ENCODE measurements at places on chromosomes 1 and 21. TPM values are rescaled to one million over a fixed set of nuclear protein-coding genes. Genes with fewer than 3 reads are reported as not detected.

Gene KIF21B
- polyA plus RNA-seq, result 2.2 TPM

Gene CRNN
- not detected for polyA plus RNA-seq

Gene LRRC3
- polyA plus RNA-seq, result 5.4 TPM

Gene CELA2B
- polyA plus RNA-seq, result 0.44 TPM

Gene S100B
- polyA plus RNA-seq, result 16.6 TPM

Gene HFM1
- polyA plus RNA-seq, result 6.7 TPM

Gene PLA2G5
- polyA plus RNA-seq, result not detected

Gene KCNT2
- polyA plus RNA-seq, result 12.7 TPM

Gene SPRR4
- not detected for polyA plus RNA-seq

DNA sequence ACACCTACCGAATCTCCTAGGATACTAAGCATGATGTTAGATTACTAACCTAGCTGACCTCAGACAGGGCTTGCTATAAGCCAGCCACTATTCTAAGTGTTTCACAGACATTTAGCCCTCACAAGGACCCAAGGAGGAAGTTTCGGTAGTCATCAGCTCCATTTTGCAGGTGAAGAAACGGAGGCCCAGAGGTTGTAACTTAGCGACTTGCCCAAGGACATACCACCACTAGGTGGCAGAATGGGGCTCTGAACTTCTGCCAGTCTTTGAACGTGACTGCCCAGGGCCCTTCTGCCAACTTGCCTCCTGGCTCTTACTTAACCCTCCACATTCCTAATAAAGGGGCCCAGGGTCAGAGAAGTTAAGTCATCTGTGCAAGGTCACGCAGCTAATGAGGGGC lies 283.5 kb downstream of the C1orf94 start:
- DNase-seq, result no peak

DNA sequence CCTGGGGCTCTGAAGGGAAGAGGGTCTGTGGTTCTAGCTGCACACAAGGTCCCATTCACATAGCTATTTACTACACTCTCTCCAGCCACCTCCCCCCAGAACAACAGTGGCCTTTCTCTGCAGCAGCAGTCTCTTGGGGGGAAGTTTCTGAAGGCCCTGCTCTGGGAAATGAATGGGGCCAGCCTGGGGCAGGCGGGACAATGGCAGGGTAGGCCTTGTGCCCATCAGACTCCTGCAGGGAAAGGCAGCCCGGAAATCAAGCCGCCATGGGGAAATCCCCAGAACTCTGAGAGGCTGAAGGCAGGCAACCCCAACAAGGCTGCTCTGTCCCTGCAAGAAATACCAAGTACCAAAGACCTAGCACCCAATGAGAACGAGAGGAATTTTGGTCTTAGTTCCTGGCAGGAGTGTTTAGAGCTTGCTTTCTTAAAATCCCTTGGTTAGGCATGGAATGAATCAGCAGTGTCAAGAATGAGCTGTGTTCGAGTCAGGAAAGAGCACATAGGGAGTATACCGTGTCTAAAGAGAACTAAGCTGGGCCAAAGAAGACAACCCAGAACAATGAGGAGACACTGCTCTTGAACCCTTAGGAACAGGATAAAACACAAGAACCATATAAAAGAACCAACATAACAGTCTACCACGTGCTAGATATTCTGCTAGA lies 11.3 kb downstream of the ARHGEF11 start:
- DNase-seq, result no peak

GRCh38 chr1:151858030-151858746 lies 4.7 kb upstream of the THEM5 start:
- no peak for DNase-seq

DNA sequence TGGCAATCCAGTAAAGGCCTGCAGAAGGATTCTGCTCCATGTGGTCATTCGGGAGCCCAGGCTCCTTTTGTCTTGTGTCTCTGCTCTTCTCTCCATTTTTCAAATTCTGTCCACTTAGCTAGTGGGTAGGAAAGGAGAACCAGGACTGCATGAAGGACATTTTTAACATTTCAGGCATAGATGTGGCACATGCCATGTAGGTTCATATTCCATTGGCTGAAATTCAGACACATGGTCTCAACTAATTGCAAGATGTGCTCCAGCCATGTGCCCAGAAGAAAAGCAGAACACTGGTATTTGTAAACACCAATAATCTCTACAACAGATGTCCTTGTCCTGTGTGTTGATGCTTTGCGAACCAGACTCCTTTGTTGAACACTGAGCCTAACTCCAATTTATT lies 85.2 kb upstream of the WLS start:
- no peak for DNase-seq

GRCh38 chr1:193674292-193674944 lies 488.0 kb upstream of the B3GALT2 start:
- no peak for DNase-seq

- no peak for DNase-seq
Observed at GRCh38 chr21:16324630-16325029, 594.8 kb downstream of the USP25 start.

DNA sequence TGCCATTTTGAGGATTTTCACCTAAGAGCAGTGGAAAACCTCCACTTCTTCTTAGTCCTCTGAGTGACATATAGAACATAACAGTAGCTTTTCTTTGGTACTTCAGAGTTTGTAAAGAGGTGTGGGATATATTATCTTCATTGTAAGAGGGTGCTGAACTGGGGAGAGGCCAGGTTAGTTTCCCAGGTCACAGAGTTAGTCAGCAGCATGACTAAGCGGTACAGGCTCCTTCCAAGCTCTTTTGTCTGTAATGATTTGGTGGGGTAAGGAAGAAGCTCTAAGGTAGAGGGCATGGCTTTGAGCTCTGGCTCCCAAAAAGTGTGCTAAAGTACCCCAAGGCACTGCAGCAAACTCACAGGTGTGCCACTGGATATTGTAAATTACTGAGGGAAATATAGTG lies 325.0 kb upstream of the PLXNA2 start:
- DNase-seq, result no peak

DNA sequence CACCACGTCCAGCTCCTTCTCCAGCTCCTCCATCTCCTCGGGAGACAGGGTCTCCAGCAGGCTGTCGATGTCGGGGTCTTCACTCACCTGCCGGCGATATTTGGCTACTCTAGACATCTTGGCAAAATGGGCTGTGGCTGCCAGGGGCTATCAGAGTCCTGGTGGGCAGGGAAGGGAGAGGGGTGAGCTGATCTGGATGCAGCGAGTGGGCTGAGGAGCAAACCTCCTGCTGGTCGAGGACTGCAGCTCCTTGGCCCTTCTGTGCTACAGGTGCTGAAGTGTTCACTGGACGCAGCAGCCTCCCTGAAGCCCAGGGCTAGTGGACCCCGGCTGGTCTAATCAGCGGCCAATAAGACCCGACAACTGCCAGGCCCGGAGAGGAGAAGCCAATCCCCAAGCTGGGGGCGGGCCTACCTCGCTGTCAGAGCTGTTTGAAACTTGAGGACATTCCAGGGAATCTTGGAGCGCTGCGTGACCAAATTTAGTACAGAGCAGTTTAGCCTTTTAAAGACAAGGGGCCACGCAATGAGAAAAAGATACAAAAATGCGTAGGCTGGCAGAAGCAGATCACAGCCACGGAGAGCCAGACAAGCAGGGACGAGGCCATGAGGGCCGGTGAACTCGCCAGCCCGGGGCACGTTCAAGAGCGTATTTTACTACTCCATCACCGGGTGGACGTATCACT lies at the start of gene LMOD1:
Gene LMOD1 (minus strand): TSS at position 325 of the 685 bp plus-strand sequence. CDS start 208 bp downstream, at position 117.
- DNase-seq, result peak; percentile 88

DNA sequence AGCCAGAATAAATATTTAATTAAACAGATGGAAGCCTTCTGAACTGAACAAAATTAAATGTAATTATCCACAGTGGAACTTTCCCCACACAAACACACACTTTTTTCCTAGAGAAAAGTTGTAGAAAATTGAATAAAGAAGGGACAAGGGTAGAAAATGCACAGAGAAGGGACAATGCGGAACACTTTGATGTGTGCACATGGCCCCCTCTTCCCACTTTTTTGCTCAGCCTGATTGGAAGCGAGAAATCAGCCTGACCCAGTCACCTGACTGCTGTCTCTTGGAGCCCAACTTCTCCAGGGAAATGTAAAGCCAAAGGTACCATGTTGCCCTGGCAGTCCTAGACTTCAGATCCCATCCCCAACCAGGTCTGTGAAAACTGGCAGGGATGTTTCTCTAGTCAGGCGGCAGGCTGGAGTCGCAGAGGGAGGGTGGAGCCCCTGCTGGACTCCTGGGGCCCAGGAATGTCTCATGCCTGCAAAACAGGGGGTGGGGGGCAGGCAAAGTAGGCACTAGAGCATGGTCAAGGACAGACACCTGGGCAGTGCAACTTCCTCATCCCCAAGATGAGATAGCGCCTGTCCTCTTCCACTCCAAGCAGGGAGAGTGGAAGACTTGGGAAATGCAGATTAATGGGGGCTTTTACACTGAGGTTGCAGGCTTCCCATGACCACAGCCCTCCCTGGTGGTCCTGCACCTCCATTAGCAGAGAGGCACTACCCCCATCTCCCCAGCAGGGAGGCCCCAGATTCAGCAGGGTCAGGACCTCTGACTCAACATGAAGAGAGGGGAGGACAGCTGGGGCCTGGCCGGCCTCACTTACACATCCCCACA lies 2.8 kb downstream of the CERS2 start:
- DNase-seq, result no peak

GRCh38 chr1:228902781-228903433 lies 167.6 kb downstream of the RHOU start:
- DNase-seq, result no peak

DNA sequence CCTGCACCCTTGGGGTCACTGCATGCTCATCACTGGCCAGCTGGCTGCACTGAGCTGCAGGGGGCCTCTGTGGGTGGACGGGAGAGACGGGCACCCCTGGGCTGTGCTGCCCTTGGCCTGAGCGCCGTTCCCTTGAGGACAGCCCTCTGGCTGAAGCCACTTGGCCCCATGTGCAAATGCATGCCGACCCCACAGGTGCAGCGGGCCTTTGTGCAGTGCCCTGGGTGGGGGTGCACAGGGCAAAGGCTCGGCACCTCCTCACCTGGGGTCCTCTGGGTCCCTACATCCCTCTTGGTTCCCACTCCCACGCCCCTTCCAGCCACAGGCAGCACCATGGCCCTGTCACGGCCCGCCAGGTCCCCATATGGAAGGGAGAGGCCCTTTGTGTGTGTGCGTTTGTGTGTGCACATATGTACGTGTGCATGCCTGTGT lies 41.3 kb downstream of the COQ8A start:
- no peak for DNase-seq

- DNase-seq, result no peak
Observed at GRCh38 chr1:46490656-46491442, 1.2 kb downstream of the DMBX1 start.

DNA sequence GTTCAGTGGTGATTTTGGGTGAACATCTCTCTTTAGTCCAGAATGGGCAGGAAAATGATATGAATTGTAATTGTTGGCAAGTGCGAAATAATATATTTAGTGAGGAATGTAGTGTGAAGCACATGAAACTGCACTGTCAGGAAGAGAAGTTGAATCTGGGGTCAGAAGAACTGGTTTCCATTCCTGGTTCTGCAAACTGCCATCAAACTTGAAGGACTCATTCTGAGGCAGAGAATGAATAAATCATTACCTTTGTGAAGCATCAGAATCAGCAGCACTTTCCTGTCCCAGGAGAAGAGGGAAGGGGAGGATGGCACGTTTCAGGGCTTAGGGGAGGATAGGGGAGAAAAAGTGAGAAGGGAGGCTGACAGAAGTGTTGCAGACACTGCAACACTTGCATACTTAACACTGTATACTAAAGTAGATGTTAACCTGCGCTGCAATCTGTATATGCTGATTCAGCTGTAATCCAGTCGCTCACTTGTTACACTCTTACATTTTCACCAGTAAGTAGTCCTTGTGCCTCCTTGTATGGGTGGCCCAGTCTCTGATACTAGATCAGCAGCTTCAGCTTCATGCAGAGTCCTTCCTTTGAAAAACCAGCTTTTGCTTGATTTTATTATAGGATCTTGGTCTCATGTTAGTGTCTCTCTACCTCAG lies 10.5 kb upstream of the RPTN start:
- no peak for DNase-seq

GRCh38 chr1:223179786-223180185 lies 36.7 kb upstream of the TLR5 start:
- DNase-seq, result no peak

DNA sequence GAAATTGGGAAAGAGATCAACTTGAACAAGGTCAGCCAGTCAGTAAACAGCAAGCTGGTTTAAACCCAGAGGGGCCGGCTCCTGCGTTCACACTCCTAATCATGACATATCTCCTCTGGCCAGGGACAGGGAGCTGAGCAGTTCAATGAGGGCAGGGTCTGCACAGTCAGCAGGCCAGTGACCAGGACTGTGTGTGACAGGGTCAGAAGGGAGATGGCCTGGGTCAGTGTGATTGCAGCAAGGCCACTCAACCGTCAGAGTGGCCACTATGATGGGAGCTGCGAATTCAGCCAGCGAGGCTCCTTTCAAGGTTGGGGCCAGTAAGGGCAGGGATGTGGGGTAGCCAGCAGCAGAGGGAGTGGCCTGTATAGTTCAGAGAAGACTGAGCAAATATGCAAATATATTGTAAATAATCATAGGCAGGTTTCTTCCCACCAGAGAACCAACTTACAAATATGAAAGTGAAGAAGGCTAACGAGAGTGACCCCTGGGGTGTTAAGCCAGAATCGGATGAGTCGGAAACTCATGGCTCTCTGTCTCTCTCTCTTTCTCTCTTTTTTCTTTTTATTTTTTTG lies 20.0 kb downstream of the NOL9 start:
- no peak for DNase-seq

DNA sequence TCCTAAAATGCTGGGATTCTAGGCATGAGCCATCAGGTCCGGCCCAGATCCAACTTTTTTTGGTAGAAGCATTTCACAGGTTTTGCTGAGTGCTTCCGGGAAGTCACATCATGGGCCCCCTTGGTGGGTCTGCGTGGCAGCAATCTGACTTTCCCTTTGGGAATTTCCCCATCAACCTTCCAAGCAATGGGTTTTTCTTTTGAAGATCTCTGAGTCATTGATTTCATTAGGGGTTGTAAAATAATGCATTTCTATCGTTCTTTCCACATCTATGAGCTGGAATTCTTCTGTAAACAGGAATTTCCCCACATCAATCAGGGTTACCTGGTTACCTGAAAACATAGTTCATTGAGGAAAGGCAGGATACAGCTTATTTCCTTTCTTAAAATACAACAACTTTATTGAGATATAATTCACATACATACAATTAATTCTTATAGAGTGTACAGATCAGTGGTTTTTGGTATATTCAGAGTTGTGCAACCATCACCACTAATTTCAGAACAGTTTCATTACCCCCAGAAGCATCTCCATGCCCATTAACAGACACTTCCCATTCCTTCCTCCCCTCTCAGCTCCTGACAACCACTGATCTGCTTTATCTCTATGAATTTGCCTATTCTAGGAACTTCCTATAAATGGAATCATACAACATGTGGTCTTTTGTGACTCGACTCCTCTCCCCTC lies 9.9 kb upstream of the ZBTB17 start:
- DNase-seq, result no peak
